Activated CD4-positive, alpha-beta T cell treated with anti-CD3 and anti-CD28 coated beads for 36 hours (primary cell): ENCODE measurements at places on chromosomes 12 and 14. TPM values are rescaled to one million over a fixed set of nuclear protein-coding genes. Genes with fewer than 3 reads are reported as not detected.
A peak's percentile ranks its signal among the peaks of the same experiment; 100 is the strongest.

DNA sequence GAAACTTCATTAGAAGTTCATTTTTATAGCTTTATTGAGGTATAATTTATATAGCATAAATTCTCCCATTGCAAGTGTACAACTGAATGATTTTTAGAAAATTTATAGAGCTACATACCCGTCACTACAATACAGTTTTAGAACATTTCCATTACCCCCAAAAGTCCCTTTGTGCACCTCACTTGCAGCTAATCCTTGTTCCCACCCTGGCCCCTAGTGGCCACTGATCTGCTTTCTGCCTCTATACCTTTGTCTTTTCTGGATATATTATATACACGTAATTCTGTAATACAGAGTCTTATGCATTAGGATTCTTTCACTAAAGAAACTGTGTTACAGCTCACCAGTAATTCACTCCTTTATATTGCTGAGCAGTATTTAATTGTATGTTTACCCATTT is 145.1 kb upstream of the DIO2 start:
- DNase-seq: peak; percentile 4

The RPGRIP1 gene
- total RNA-seq: 0.21 TPM

The TRPV4 gene
- not detected for total RNA-seq

DNA sequence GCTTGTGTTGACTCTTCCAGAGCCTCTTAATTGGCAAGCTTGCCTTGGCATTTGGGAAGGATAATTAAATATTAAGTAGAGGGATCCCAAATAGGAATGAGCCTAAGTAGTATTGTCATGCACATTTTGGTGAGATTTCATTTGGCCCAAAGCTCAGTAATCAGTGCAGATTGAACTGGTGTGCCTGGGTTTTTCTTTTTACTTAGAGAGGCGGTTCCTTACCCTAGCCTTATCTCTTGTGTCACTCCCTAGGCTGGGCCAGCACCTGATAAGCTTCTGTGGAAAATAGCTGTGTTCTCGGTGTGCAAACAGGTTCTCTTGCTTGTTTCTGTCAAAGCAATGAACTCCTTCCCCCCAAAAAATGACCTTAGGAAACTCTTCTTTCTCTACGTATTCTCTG is 9.3 kb upstream of the B4GALNT3 start:
- no peak for DNase-seq

DNA sequence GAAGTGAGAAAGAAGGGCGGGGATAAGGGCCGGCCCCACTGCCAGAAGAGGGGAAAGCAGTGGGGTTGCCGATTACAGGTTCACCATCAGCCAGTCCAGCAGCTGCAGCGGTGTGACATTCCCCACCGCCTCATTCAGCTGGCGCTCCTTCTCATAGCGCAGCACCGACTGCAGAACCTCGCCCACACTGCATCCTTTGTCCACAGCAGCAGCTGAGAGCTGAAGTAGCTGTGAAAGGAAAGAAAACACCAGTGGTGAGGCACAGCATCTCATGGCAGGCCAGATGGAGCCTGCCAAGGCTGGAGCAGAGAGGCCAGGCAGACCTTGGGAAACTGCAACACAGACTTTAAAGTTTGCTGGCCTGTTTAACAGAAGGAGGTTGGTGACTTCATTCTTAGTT is 33.2 kb downstream of the AKAP3 start:
- no peak for DNase-seq

DNA sequence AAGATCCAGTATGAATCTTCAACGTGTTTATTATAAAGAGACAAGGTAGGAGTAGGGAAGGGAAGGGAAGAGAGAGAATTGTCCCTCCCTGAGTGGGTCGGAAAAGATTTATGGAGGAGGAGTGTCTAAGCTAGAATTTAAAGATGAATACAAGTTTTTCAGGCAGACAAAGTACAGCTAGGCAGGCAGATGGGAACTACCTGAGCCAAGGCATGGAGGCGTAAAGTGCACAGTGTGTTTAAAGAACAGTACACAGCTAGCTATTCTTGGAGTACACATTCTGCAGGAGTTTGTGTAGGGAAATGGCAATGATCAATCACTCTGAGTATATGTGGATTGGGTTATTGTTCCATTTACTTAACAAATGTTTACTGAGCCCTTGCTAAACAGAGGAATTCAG is 20.1 kb downstream of the PLEKHG7 start:
- no peak for DNase-seq

DNA sequence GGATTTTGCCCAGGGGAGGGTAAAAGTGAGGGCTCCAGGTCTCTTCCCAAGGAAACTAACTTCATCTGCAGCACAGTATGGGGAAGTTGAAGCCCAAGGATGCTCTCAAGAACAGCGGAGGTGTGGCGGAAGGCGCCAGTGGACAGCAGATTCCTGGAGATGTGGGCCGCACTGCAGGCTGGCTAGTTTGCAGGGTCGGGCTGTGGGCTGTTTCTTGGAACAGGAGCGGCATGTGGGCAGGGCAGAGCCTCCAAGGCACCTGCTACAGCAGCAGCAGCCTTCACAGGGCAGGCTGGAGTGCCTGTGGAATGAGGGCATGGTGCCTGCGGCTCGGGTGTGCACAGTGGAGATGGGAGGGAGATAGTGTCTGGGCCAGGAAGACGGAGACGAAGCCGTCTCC is 100.0 kb upstream of the SFSWAP start:
- no peak for DNase-seq

The KCNJ8 gene
- not detected for total RNA-seq

The KRT83 gene
- total RNA-seq: not detected

GRCh38 chr12:108853981-108854446 is 3.4 kb downstream of the SSH1 start:
- no peak for DNase-seq
